Left renal pelvis (tissue), 4 donors: ENCODE measurements at places on chromosomes 2 and 18. TPM values are rescaled to one million over a fixed set of nuclear protein-coding genes. Genes with fewer than 3 reads are reported as not detected.

Gene SERPINB13
- not detected for polyA plus RNA-seq

- DNase-seq, result no peak
These were observed 47.9 kb upstream of the MAPRE2 start for GRCh38 chr18:34993289-34993688.

GRCh38 chr2:46371854-46372253 lies 74.6 kb downstream of the EPAS1 start:
- no peak for DNase-seq

GRCh38 chr2:239692362-239692851 lies 291.6 kb upstream of the HDAC4 start:
- DNase-seq, result no peak

- no peak for DNase-seq
These were observed 47.7 kb upstream of the YWHAQ start for GRCh38 chr2:9678544-9678943.

- no peak for DNase-seq
These were observed 88.2 kb downstream of the TMEM163 start for GRCh38 chr2:134630504-134631159.

DNA sequence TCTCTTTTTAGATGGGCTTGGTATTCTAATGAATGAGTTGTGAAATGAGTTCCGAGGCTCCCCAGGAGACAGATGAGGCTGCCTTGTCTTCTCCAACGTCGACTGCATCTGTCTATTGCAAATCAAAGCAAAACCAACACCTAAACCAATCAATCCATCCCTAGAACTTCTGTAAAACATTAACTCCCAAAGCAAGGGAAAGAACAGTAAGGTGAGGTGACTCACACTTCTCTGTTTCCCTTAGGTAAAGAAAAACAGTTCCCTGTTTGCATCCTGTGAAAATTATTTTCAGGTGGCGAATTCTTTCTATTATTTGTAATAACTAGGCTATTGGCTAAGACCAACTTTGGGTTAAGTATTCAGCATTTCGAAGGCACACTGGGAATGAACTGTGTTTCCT lies 249.4 kb downstream of the EPHA4 start:
- no peak for DNase-seq

GRCh38 chr2:178069551-178069950 lies 3.0 kb downstream of the PDE11A start:
- no peak for DNase-seq

Gene CD28
- 6.6 TPM for polyA plus RNA-seq

GRCh38 chr2:72141881-72142451 lies 5.7 kb downstream of the CYP26B1 start:
- no peak for DNase-seq

DNA sequence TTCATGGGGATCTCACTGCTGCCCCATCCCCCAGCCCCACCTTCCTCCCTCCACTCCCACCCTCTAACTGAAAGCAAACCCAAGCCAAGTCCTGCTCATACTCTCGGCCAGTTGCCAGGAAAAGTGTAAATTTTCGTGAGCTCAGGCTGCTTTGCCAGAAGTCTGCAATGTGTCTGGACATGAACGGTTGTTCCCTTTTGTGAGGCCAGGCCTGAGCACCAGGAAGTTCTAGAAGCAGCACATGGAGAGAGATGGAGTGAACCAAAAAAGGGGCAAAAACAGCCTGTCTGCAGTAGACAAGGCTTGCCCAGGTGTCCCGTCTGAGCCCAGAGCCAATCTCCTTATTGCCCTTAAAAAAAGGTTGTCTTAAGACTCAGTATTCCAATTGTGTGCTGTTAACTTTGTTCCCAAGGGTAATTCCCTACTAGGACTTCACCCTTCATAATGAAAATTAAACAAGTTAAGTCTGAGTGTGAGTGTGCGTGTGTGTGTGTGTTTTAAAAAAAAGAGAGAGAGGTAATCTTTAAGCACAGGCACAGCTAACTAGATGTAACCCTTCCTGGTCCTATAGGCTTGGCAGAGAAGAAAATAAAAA lies 247.1 kb downstream of the BCL11A start:
- no peak for DNase-seq

DNA sequence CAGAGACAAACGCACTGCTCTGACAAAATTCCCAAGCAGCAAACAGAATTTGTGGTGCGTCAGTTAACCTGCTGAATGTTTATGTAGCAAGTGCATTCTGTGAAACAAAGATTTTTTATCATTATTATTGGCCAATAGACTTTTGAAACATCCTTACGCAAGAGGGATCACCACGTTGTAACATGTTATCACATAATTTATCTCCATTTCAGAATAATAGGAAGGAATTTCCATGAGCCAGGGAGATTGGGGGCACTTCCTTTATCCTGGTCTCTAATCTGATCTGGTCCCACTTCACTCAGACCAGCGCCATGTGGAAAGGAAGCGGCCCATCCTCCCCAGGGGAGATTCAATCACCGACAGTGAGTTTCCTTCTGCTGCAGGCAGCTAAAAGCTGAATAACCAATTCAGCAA lies 166.1 kb downstream of the PID1 start:
- DNase-seq, result no peak

- DNase-seq, result no peak
These were observed 49.2 kb upstream of the OTOS start for GRCh38 chr2:240189686-240190085.

GRCh38 chr18:31546476-31546875 lies 45.2 kb upstream of the TTR start:
- DNase-seq, result no peak
